Left kidney (tissue), 8 donors: ENCODE measurements at places on chromosomes 7 and 10.

DNA sequence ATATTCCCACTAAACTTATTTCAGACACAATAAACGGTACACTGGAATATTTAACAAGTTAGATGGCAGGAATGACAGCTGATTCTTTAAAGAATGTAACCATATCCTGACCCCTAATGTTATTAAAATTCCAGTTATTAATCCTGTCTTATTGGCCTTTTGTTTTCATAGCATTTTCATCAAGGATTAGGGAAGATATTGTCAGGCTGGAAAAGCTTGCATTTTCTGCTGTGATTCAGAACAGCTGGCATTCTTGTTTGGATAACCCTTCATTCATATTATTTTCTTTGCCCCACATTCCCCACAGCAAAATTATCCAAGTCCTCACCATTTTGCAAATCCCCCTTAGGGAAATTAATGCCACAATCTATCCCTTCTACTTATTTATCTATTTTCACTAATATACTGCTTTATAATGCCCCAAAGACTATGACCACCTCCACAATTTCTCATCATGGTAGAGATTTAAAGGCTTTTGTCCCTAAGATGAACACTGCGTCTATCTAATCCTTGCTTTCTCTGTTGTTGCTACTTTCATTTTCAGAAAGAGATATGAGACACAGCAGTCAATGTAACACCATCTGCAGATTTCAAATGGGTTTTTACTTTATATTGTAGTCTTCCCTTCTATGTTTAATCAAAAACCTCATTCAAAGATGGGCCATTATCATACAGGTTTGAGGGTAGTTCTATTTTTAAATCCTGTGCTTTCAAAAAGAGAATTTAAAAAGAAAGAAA is 475.1 kb downstream of the PARD3 start:
- no peak for DNase-seq

GRCh38 chr10:98254234-98254974 is 13.6 kb downstream of the LOXL4 start:
- DNase-seq: no peak

DNA sequence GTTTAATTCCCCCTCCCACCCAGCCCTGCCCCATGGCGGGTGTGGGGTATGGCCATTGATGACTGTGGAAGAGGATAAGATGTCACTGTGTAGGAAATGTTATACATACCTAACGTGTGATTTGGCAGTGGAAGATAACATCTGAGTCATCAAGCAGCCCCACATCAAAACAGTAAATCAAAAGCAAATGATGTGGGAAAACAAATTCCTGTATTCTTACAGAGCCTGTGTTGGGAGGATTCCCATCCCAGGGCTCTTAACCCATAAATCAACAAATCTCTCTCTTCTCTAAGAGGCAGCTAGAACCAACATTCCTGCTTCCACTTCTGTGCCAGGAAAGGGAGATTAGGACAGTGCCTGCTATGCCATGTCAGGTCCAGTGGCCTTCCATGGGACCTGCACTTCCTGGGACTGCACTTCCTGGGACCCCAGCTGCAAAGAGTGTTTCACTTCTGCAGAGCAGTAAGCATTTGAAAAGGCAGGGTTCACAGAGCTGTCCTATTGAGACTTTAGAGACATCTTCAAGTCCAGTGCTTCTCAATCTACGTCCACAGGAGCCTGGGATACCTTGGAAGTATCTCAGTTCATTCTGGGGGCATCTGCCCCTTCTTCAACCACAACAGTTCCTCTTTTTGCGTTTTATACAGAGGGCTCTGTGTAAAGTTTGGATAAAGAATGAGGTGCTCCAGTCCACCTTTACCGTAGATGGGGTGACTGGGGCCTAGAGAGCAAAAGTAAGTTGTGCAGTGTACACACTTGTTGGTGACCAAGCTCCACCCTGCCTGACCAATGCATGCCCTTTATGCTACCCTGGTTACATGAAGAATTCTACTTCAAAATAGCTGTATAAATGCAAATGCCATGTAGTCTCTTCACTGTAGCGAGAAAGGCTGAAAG is 45.7 kb downstream of the ATXN7L1 start:
- DNase-seq: no peak

DNA sequence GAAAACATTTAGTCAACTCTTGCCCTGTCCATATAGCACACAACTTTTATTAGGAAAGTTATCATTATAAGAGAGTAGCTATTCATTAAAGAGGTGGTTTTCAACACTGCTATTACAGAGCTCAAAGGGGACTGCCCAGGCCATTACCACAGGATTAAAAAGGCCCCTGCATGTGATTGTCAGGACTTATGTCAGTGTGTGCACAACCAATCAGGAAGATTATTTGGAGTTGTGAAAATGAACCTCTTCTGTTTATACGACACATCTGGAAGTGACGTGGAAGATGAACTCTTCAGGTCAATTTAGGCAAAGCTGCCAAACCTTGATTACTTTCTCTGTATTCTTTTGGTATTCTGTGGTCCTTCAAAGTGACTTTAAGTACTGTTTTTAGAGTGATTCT is 14.7 kb downstream of the CCNY start:
- no peak for DNase-seq

DNA sequence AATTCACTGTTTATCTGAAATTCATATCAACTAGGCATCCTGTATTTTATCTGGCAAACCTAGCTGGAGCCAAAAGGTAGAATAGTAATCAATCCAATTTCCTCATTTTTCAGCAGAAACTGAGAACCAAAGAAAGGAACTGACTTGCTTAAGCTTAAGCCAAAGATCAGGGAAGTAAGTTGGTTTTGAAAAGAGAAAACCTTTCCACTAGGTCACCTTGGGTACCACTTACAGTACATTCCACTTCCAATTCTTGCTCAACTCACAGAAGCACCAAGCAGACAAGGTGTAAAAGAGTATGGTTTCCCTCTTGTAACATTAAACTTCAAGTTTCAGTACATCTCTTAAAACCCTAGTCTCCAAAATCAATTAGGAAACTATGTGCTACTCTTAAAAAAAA is 79.6 kb downstream of the ZFAND4 start:
- no peak for DNase-seq

DNA sequence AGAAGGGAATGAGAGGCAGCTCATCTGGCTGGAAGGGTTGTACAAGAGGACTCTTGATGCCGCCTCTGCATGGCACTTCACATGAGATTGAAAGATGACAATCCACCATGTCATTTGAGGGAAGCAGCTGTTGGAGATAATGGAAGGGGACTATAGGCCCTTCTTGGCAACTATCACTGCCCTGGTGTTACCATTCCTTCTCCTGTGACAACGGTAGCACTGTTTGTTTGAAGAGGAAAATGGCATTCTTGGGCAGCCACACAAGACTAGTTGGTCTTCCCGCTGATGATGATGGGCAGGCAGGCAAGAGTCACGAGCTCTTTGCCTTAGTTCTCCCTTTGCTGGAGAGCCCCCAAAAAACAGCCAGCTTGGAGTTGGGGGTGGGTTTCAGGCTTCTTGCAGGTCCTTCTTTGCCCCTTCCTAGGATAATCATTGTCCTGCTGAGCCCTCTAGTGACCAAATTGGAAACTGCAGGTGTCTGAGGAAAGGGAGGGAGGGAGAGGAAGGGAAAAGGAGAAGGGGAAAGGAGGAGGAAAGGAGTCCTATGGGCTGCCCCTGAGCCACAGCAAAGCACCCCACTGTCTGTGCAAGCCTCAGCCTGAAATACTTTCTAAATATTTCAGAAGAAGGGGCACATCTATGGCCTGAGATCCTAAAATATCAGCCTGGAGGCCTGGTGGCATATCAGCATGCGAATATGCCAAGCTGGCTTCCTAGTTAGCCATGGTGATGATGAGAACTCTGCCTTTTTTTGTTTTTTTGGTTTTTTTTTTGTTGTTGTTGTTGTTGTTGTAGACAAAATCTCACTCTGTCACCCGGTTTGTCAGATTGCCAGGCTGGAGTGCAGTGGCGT is 165.6 kb upstream of the KMT2E start:
- DNase-seq: peak; percentile 73

GRCh38 chr7:112260911-112261310 is 54.4 kb downstream of the ZNF277 start:
- DNase-seq: no peak

GRCh38 chr10:77686096-77686495 is 48.5 kb upstream of the KCNMA1 start:
- no peak for DNase-seq

DNA sequence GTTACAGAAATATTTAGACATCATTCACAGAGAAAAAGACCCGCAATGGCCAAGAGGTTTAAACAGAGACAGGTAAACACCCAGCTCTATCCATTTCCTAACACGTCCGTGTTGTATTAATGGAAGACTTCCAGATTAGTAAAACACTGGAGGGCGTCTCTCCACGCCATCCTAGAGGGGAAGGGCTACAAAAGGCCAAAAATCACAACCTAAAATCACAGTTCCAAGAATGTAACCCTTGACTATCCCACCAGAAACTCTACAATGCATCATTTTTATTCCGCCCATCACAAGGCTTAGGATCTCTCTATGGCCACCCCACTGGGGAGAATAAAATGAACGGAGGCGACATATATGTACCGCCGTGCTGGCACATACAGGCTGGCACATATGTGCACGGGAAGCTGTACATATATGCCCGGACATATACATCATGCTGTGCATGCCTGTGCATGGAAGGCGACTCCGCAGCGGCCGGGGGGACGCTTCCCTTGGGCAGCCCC is 734 bp downstream of the PCLO start:
- DNase-seq: no peak

DNA sequence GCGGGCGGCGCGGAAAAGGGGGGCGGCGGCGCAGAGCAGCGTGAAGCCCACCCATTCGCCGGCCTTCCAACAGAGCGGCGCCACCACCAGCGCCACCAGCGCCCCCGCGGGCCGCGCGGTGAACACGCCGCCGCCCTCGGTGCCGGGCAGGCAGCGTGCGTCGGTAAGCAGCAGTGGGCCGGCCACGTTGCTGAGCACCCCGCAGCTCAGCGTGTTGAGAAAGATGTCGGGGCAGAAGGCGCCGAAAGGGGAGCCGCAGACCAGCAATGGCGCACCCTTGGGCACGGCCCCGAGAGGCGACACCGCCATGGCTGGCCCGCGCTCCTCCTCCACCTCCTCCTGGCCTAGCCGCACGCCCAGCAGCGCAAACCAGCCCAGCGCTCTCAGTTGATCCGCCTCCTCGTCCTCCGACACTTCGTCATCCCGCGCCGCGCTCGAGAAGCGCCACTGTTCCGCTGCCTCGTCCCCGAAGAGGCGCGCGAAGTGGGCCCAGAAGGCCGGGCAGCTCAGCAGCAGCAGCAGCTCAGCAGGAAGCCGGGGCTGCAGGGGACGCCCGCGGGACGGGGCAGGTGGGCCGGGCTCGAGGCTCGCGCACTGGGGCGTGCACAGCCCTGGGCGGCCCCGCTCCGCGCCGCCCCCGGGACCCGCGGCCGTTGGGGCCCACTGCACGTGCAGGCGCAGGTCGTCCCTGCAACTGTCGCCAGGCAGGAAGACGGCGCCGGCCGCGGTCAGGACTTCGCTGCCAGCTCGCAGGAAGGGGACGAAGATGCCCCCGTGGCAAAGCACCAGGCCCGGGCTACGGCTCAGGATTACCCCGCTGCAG is 623 bp downstream of the TYSND1 start:
- peak; percentile 59 for DNase-seq

- DNase-seq: no peak
Measured at GRCh38 chr10:72502581-72502980, 123.3 kb downstream of the MICU1 start.

GRCh38 chr10:30092151-30092790 is 32.9 kb upstream of the JCAD start:
- no peak for DNase-seq

GRCh38 chr7:20354610-20355528 is 24.2 kb downstream of the ITGB8 start:
- no peak for DNase-seq

- no peak for DNase-seq
Measured at GRCh38 chr10:124394583-124394982, 24.1 kb downstream of the OAT start.

DNA sequence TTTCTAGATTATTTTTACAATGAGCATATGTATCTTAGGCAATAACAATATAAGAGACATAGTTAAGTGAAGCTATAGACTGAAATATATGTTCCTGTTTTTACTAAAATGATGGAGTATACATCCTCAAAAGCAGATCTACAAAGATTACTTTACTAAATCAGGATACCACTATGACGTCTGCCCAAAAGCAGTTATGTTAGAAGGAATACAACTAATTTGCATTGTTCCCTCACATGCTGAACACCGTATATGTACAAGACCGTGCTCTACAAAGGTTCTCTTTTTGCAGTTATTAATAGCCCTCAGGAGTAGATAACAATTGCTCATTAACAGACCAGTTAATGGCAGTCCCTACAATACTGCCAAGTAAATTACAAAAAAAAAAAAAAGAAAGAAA is 137.5 kb downstream of the CD36 start:
- no peak for DNase-seq

DNA sequence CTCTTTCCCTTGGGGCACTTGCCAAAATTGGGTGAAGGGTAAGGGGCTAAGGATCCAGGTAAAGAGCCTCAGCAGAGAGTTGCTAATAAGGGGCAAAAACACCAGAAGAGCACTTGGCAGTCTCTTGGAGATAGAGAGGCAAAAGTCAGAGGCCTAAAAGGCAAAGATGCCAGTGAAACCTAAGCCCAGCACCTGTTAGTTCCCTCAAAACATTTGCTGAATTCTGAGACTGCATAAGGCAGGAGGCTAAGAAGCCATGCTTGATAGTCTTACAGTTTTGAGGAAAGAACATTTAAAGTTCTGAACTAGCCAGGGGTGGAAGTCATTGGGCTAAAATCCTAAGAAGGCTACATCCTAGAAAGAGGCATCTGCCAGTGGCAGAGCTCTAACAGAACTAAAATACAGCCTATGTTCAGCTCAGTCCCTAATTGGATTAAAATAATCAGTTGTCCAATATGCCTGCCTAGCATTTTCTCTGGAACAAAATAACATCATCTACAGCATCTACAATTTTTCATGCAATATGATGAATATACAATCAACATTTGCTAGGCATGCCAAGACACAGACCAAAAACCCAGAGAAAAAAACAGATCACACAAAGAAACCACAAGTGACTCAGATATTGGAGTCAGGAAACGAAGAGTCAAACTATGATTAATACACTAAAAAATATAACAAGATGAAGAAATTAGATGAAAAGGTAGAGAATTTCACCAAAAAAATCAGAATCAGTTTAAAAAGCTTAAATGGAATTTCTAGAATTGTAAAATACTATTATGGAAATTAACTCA is 7.7 kb downstream of the HTR7 start:
- DNase-seq: no peak

DNA sequence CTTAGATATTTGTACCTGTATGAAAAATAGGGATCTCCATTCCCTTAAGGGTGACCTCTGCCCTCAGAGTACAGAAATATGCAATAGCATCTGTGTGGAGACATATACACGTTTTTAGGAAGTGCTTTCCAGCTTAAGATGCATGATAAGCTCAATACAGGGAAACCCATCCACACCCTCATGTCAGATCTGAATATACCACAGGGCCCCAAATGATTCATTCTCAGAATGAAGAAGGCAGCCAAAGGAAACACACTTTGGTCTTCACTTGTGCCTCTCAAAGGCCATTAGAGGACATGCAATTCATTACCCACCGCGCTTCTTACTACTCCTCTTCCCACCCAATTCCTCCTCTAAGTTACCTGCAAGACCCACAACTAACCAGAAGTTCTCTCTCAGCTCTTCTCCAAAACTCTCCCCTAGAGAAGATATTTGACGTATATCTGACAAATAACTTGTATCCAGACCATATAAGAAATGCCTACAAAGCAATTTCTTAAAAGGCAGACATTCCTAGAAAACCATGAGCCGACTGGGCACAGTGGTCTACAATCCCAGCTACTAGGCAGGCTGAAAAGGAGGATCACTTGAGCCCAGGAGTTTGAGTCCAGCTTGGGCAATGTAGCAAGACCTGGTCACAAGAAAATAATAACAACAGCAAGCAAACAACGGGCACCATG is 103.0 kb downstream of the OAT start:
- DNase-seq: no peak

GRCh38 chr10:64033711-64034110 is 512.5 kb downstream of the REEP3 start:
- no peak for DNase-seq
